Right kidney (tissue), 9 donors: ENCODE measurements at places on chromosomes 1 and 21.

GRCh38 chr1:226443439-226443838 is 35.5 kb upstream of the PARP1 start:
- DNase-seq, result no peak

DNA sequence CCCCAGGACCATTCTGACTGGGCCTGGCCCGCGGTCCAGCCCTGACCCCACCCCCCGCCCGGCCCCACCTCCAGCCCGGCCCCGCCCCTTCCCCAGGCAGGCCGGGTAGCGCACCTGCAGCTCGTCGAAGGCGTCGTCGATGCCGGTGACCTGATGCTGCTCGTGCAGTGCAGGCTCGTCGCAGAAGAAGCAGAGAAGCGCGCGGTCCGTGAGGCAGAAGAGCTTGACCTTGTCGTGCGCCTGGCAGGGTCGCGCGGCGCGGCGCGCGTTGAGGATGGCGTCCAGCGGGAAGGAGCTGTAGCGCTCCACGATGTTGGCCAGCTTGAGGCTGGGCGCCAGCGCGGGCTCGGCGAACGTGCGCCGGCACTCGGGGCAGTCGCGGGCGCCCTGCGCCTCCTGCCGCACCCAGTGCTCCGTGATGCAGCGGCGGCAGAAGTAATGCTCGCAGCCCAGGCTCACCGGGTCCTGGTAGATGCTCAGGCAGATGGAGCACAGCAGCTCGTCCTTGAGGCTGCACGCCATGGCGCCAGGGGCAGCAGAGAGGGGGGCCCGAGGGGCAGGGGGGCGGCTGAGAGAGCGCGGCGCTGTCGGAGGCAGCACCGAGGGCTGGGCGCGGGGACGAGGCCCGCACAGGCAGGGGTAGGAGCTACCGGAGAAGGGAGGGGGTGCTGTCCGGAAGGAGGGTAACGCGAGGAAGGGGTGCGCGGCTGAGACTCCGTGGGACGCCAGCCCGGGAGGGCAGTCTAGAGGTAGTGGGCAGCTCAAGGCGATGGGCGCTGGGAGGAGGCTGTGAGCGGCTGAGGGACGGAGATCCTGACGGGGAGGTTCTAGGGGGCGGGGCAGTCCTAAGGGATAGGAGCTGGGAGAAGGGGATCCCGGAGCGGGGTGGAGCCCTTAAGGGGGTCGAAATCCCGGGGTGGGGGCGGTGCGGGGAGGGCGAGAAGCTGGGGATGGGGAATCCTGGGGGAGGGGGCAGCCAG is 642 bp downstream of the TRIM62 start:
- peak; percentile 94 for DNase-seq

- peak; percentile 29 for DNase-seq
Measured at GRCh38 chr1:156803086-156803851, 13.4 kb downstream of the SH2D2A start.

GRCh38 chr1:40299366-40300248 is 17.5 kb downstream of the COL9A2 start:
- DNase-seq, result no peak

GRCh38 chr1:11990303-11991032 is 10.2 kb downstream of the MFN2 start:
- no peak for DNase-seq

GRCh38 chr21:36245115-36245514 is 74.9 kb upstream of the MORC3 start:
- DNase-seq, result no peak

DNA sequence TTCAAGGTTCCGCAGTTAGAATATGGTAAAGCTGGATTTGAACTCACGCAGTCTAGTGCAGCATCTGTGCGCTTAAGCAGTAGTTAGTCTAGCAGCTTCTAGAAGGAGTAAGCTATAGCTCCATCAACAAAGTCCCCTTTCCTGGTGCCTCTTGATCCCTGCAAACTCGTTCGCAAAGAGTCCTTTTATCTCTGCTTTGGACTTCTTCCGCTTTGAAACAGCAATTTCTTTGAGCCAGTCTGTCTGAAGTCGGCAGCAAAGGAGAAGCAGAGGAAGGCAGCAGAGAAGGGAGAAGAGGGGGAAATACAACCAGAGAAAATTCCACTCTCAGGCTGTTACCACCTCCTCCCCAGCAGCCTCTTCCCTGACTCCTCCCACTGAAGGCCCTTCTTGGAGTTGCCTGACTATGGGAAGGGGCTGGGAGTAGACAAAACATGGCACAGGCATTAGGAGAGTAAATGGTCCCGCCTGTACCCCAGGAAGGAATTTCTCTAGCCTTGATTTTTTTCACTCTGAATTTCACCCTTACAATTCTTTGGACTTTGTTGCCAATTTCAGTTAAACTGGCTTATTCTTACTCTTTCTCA is 25.9 kb downstream of the HSD3B2 start:
- no peak for DNase-seq

- DNase-seq, result no peak
Measured at GRCh38 chr1:207218512-207219362, 102.7 kb upstream of the CD55 start.

DNA sequence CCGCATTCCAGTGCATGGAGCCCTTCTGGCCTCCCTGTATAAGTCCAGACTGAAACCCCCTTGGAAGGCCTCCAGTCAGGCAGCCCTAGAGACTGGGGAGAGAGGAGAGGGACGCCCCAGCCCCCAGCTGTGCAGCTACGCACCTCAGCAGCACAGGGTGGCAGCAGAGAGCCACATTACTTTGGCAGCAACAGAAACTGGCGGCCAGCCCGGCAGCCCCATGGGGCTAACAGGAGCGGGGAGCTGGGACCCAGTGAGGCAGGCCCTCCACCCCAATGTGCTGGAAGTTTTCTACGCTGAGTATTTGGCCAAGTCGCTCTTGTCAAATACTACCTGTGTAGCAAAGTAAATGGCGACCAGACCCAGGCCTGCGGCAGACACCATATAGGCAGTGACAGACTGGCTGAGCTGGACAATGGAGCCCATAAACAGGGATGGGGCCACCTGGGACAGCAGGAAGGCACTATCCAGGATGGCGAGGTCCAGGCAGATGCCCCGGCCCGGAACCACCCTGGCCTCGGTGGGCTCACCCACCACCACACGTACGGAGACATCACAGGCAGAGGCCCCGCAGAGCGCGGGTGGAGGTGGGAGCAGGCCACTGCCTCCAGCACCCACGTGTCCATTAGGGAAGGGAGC is 21.2 kb downstream of the SLC45A3 start:
- peak; percentile 72 for DNase-seq

- no peak for DNase-seq
Measured at GRCh38 chr1:63112155-63112900, 210.0 kb upstream of the FOXD3 start.

GRCh38 chr1:59900640-59901039 is 25.9 kb downstream of the CYP2J2 start:
- no peak for DNase-seq
